ENCODE measurements at places on chromosomes 2 and 18.

GRCh38 chr2:215441560-215442400 is 5.9 kb upstream of the FN1 start:
- DNase-seq = no peak

GRCh38 chr2:113060396-113060795 is 1.4 kb downstream of the IL36RN start:
- no peak for DNase-seq

DNA sequence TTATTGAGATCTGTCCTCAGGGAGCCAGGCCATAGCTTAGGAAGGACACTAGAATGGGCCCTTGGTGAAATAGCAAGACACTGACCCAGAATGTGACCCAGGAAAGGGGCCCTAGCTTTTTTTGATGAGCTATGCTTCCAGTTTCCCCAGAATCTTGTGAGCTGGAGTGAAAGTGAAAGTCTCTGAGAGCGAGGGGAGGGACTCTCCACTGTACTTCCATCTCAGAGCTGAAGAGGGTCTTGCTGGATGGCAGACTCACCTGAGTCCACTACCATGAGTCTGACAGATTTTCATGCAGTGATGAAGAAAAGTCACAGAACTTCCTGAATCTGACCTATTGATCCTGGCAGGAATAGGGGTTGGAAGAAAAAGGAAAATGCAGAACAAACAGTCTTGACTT is 3.1 kb downstream of the ARHGAP25 start:
- no peak for DNase-seq

DNA sequence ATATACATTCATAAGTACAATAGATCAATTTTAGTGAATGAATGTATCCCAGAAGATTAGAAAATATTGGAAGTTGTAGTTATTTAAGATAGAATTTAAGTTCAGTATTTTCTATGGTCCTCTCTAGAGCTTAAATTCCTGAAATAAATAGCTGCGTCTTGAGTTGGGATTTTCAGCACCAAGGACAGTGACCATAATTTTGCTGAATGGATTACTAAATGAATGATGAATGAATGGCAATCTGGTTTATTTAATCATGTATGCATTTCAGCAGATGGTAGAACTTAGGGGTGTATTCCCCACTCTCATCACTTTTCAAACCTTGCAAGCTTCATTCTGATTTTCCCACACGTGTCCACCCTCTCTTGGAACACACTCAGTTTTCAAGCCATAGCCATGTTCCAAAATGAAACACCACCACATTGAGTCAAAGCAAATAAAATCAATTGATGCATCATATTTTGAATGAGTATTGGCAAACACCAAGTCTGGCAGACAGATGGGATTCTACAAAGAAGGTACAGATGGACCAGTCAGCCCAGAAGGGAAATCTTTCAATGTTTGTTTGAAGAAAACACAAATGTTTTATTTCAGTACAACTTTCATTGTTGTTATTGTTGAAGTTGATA is 362.2 kb upstream of the NXPH2 start:
- no peak for DNase-seq

GRCh38 chr18:40949114-40949950 is 1005.7 kb upstream of the PIK3C3 start:
- DNase-seq = no peak

DNA sequence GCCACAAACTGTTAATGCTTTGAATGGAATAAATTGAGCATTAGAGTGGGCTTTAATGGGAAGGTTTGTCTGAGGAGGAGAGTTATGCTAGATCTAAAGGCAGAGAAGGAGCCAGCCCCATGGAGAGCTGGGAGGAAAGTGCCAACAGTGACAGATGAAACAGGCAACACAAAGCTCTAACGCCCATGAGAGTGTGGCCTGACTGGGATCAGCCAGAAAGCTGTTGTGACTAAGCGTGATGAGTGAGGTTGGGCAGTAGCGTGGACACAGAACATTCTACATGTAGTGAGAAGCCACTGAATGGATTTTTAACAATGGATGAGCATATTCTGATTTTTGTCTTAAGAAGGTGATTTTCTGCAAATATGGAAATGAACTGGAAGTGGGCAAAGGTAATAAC is 185.3 kb upstream of the SIX2 start:
- DNase-seq = no peak

- peak; percentile 64 for DNase-seq
Observed at GRCh38 chr2:44955593-44956392, 14.3 kb downstream of the SIX3 start.

DNA sequence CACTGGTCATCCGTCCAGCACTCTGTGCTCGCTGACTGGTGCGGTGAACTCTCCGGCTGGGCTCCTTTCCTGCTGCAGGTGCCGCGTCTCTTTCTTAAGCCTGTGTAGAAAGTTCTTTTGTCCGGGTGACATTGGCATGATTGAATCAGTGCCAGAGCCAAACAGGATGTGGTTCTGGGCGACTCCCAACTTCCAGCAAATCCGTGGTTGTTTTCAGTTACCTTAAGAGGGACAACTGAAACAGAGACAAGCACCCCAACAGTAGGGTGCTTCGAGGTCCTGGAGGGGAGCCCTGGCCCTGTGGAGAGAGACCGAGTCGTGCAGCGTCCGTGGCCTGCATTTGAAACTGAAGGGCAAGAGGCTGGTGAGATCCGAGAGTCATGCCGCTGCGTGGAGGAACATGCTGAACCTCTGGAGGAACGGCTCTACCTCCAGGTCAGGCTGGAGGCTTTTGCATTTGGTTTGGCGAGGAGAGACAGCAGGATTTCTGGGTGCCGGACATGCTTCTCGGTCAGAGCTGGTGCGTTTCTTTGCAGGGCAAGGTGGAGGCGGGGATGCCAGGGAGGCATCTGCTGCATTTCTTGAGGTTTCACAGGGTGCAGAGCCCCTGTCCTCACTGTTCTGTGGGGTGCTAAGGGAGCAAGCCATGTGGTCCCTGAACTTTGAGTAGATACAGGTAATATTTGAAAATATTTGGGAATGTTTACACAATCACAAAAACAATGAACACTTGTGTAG is 26.8 kb downstream of the SH3BP4 start:
- no peak for DNase-seq

GRCh38 chr2:104734937-104735586 is 118.9 kb upstream of the POU3F3 start:
- no peak for DNase-seq

All from T-helper 9 cell (primary cell).